Urinary bladder (tissue), 4 donors: ENCODE measurements at places on chromosomes 3 and 15. TPM values are rescaled to one million over a fixed set of nuclear protein-coding genes. Genes with fewer than 3 reads are reported as not detected.

OR5K2 gene
- total RNA-seq, result not detected

CLSTN2 gene
- total RNA-seq, result 4.9 TPM

GOLGA8Q gene
- 5.5 TPM for total RNA-seq

MESP1 gene
- total RNA-seq, result not detected

HIGD2B gene
- not detected for total RNA-seq

HTR3C gene
- not detected for total RNA-seq

CPLX3 gene
- total RNA-seq, result not detected

CD86 gene
- 6.1 TPM for total RNA-seq

MKRN2OS gene
- not detected for total RNA-seq

SLC2A2 gene
- total RNA-seq, result not detected

GRCh38 chr3:52431459-52432223 is 13.3 kb downstream of the SEMA3G start:
- no peak for DNase-seq

DNA sequence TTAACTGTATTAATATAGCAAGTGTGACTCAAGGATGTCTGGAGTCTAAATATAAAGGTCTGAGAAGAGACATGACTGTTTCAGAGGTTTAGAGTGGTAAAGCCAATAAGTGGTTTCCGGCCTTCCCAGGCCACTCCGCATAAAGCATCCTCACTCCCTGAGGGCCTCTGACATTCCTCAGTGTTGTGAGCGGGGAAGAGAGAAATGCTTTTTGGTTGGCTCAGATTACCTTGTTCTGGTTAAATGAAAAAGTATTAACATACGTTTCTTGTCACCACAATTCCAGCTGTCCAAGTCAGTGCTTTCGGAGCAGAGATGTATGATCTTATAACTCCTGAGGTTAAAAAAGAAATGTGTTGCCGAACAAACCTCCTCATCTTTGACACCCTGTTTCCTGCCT is 103.8 kb downstream of the RBMS3 start:
- DNase-seq, result no peak

DNA sequence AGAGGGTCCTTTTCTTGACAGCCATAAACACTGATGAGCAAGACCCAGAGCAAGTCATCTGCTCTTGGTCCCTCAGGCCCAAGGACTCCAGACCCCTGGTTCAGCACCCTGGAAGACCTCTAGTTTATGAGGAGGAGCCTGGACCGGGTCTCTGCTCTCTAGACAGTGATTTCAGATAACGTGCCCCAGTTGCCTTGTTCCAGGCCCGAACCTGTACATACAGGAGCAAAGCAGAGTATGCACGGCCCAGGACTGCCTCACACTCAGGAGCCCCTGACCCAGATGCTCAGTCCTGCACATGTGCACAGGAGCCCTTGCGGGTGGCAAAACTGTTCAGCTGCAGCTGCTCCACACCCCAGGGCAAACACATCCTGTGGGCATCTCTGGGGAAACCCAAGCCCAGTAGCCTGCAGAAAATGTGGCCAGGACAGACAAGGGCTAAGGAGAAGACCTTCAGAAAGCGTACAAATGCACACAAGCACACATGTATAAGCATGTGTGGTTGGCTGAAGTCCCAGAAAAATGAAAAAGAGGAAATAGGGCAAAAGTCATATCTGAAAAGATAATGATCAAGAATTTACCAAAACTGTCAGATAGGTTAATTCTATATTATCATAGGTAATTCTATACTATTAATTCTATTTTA is 59.9 kb upstream of the CORO2B start:
- DNase-seq, result no peak

DNA sequence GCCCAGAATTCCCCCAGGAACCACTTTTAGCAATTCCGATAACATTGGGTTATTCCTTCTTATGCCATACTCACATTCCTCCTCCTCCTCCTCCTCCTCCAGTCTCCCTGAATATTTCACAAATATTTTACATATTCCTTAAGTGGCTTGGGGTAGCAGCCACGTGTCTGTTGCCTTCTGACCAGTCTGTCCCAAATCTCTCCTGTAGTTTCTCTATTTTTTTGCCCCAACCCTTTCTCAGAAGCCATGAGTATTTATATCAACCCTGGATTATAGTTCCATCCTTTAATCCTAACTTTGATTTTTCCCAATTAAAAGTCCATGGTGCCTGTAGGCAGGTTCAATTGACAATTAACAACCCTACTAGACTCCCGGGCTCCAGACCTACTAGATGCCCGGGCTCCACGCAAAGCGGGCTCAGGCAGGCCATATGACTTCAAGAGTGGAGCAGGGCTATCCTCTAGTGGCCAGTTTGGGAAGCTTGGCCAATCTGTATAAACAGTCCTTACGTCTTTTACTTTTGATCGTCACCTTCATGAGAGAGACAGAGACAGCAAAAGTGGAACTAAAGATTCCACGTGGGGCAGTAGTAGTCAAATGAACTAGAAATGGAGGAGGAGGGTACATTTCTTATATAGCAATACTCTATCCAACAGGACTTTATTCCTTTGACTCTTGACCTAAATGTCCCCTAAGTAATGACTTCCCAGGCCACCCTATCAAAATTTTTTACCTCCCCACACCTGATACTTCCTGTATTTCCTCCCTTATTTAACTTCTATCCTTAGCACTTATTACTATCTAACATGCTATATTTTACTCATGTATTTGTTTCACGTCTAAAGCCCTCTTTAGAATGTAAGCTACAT is 69.7 kb downstream of the USF3 start:
- DNase-seq, result no peak

GRCh38 chr3:111338059-111338698 is 203.8 kb upstream of the CD96 start:
- DNase-seq, result no peak

GRCh38 chr3:129614435-129614834 is 8.0 kb upstream of the PLXND1 start:
- no peak for DNase-seq

- no peak for DNase-seq
Measured at GRCh38 chr3:138043266-138044029, 33.5 kb downstream of the CLDN18 start.

DNA sequence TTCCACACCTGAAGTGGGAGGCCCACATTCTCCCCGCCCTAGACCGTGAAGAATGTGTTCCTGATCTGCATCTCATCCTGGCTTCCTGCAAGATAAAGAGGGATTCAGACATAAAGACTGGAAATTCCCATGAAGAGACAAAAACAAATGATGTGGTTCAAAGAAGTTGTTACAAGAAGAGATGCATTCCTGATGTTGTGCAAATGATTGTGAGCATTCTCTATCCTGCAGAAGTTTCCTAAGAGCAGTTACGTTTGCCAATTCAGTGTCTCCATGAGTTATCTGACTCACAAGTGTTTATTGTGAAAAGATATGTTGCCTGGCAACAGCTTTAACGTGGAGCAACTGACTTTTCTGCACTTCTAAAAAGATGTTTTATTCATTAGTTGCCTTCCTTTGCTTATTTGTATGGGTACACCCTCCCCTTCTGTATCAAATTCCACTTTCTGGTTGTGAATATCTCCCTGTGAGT is 107.8 kb downstream of the ZIC4 start:
- peak; percentile 29 for DNase-seq

- no peak for DNase-seq
Measured at GRCh38 chr15:101394056-101394630, 95.4 kb downstream of the PCSK6 start.

- no peak for DNase-seq
Measured at GRCh38 chr3:37126856-37127255, 47.5 kb downstream of the LRRFIP2 start.

DNA sequence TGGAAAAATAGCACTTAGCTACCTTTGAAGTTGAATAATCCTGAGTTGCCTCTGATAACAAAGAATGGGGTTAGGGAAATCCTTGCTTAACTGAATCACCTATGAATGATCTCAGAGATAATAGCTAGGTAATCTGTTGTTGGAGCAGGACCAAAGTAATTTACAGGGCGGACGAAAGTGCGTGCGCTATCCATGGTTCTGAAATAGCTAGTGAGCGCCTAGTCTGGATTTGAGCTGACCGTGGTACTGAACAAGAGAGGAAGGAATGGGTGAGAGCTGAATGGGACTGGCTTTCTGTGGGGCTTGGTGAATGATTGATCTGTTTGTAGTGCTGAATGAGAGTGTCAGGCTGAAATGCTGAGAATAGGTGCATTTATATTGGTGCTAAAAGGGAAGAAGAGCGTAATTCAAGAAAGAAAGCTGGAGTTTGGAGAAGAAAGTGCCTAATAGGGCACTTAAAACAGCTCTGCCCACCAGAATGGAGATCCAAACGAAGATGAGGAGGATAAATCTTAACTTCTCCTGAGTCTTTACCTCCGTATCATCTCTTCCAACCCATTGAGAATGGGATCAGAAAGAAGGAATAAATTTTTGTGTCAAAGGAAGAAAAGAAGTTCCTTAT is 10.1 kb downstream of the SCN10A start:
- DNase-seq, result peak; percentile 37

DNA sequence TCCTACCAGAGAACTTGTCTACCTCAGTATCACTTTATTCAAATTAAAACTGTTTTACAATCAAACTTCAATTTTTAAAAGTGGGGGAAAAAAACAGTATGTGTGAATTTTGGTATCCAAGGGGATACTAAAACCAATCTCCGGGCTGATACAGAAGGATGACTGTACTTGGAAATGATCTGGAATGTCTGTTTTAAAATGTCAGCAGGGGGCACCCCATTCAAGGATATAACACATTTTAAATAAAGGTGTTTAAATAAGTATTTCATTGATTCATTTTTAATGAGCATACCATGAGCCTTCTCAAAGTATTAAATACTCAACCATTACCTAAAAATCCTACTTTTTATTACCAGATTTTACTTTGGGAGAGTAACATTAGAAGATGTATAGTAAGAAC is 67.9 kb downstream of the ULK4 start:
- DNase-seq, result no peak

DNA sequence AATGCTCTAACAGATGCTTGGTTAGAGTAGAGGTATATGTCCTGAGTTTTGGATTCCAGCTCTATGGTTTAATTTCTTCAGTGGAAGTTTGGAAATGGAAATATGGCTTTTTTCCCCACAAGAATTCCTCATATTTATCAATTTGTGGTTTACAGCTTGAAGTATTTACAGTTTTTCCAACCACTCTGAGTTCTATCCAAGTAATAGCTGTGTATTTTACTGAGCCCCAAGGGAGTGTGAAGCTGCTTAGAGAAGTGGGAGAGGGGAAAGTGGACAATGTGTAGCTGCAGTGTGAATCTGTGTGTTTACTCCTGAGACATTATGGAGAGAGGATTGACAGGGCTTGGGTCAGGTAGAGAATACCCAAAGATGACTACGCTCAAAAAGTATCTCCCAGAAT is 54.5 kb downstream of the NEK11 start:
- DNase-seq, result no peak

- DNase-seq, result no peak
Measured at GRCh38 chr15:29465196-29465595, 195.6 kb upstream of the NSMCE3 start.

GRCh38 chr3:166263460-166263859 is 426.2 kb upstream of the BCHE start:
- DNase-seq, result no peak

- no peak for DNase-seq
Measured at GRCh38 chr3:188007897-188008296, 146.1 kb upstream of the LPP start.

- DNase-seq, result no peak
Measured at GRCh38 chr3:161413855-161414210, 42.5 kb upstream of the SPTSSB start.

- DNase-seq, result peak; percentile 6
Measured at GRCh38 chr15:46879032-46879770, 838.1 kb upstream of the SEMA6D start.

DNA sequence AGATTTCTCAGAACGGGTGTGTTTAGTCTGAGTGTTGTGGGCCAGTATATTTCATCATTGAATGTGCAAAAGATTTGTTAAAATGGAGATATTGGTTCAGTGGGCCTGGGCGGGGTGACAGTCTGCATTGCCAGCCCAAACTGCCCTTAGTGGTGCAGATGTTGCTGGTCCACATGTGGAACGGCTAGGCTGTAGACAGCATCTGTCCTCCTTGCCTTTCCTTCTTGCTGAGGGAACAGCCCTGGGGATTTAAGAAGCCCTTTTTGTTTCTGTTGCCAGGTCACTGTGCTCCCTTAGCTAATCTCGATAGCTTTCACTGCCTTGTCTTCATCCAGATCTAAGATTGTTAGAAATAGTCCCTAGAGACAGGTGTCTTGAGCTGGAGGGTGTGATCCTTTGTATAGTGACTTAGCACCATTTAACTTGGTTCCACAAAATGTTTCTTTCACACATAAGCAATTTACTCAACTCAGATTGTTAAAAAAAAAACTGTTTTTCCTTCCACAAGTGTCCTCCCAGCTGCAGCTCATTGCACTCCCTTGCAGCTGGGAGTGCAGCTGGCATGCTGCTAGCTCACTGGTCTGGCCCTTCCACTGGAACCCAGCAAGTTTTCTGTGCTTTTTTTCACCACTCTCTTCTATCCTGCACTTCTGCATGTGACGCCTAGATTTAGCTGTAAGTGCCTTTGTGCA is 37.5 kb downstream of the GAP43 start:
- DNase-seq, result no peak

DNA sequence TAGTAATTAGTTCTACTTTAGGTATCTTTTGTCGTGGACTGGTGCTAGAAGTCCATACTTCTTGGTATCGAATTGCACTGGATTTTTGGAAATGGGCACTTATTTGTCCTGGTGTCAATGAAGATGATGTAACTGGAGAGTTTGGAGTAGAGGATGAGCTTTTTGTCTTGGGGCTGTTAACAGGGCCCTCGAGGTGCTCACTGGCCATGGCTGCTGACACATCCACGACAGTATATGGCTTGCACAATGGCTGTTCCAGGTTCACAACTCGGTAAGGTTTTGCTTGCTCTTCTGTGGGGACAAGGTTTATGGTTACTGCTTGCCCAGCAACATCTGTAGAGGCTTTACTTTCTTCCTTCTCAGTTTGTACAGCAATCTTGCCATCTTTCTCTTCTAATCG is 109.4 kb upstream of the TSPAN3 start:
- DNase-seq, result no peak

GRCh38 chr15:68340726-68341671 is 63.5 kb downstream of the FEM1B start:
- peak; percentile 33 for DNase-seq

DNA sequence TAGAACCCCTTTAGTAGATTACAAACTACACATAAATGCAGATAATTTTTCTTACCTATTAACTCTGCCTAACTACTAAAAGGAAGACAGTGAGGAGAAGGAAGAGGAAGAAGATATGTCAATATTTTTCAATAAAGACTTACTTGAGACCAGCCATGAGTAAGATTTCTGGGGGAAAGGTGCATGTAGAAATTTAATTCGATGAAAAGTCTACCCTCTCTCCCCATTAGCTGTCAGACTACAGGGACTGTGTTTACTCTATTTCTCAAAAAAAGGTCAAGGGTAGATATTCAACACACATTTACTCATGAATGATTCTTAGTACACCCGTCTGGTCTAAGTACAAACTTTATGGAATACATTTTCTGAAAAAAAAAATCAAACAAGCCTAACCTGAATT is 6.8 kb downstream of the TSPAN3 start:
- no peak for DNase-seq

GRCh38 chr3:114639171-114639570 is 345.3 kb downstream of the TIGIT start:
- DNase-seq, result no peak
